ENCODE measurements at places on chromosomes 6 and 20. TPM values are rescaled to one million over a fixed set of nuclear protein-coding genes. Genes with fewer than 3 reads are reported as not detected.

- DNase-seq = no peak
Observed at GRCh38 chr20:53774461-53775203, 181.0 kb upstream of the ZNF217 start.

DNA sequence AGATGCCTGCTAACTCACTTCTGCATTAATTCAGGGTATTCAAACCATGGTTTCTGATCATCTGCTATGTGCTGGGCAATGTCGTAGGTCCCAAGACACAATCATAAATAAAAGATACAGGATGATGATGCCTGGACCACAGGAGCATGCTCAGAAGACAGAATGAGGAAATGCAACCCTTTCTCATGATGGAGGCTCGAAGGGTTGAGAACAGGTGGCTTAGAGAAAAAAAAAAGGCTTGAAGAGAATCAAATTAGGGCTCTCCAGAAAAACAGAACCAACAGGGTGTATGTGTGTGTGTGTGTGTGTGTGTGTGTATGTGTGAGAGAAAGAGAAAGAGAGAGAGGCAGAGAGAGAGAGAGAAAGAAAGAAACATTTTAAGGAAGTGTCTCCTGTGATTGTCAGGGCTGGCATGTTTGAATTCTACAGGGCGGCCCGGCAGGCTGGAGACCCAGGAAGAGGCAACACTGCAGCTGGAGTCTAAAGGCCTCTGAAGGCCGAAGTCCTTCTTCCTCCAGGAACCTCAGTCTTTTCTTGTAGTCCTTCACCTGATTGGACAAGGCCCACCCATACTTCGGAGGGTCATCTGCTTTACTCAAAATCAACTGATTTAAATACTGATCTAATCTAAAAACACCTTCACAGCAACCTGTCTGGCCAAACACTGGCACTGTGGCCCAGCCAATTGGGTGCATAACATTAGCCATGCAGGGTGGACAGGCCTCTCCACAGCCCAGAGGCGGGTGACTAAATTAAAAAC lies 143.8 kb downstream of the ERMARD start:
- DNase-seq = no peak

KIF25 gene
- total RNA-seq = 0.24 TPM

DBNDD2 gene
- total RNA-seq = 209 TPM

POM121L2 gene
- total RNA-seq = not detected

SMPDL3A gene
- total RNA-seq = 2.6 TPM

DNA sequence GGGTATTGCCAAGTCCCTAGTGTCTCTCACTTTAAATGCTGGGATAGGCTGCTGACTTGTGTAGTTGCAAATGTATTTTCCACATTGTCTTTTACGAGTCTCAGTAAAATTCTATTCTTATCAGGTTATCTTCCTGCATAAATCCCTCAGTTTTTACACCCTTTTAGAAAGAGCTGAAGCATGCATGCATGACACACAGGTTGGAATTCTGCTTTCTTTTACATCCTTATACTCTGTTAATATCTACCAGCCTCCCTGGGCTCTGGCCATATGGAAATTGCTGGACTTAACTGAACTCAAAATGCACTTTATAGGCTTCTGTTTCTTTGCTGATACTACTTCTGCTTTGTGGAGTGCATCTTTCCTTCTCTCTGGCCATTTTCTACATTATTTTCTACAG lies 477.4 kb downstream of the FRK start:
- DNase-seq = no peak

- no peak for DNase-seq
Observed at GRCh38 chr6:38305995-38306681, 333.6 kb downstream of the BTBD9 start.

GRCh38 chr6:34985236-34985635 lies 96.2 kb downstream of the ANKS1A start:
- DNase-seq = no peak

SNRPB2 gene
- 27.7 TPM for total RNA-seq

DNA sequence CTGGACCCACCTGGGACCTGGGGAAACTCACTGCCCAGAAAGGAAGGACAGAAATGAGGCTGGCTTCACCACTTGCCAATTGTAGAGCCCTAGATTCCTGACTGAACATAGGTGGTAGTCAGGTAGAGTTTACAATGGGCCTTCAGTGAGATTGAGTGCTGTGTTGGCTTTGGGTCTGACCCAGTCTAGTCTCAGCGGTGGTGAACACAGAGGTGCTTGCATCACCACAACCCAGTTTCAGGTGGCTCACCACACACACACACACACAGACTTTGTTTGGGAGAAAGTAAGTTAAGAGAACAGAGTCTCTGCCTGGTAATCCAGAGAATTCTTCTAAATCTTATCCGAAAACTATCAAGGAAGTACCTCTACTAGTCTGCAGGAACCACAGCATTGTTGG lies 266.1 kb upstream of the EPHA7 start:
- DNase-seq = no peak

SAMD5 gene
- 3.0 TPM for total RNA-seq

SLC22A23 gene
- total RNA-seq = 3.2 TPM

DNA sequence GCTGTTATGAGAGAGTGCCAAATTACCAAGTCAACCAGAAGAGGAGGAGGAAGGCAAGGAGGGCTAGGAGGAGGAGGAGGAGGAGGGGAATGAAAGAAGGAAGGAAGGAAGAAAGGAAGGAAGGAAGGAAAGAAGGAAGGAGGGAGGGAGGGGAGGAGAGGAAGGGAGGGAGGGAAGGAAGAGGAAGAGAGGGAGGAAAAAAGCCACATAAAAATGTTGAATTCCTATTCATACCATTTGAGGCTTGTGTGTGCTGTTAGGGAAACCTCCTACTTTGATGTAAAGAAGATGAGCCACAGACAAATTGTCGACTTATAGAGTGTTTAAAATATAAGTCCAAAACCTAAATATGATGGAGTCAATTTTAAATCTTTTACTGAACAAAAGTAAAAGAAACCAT lies 65.3 kb upstream of the MYLIP start:
- DNase-seq = no peak
